Muscle of back (tissue), 13 donors: ENCODE measurements at places on chromosomes 3 and 15.

- DNase-seq: no peak
These were observed 40.3 kb upstream of the ZPLD1 start for GRCh38 chr3:102394517-102394916.

DNA sequence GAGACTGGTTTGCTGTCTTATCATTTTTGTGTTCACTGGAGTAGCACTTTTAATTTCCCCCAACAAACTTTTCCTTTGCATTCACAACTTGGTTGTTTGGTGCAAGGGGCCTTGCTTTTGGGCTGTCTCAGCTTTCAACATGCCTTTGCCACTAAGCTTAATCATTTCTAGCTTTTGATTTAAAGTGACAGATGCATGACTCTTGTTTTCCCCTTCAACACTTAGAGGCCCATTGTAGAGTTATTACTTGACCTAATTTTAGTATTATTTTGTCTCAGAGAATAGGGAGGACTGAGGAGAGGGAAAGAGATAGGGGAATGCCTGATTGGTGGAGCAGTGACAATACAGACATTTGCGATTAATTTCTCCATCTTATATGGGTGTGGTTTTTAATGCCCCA lies 340.1 kb upstream of the MANF start:
- DNase-seq: no peak

DNA sequence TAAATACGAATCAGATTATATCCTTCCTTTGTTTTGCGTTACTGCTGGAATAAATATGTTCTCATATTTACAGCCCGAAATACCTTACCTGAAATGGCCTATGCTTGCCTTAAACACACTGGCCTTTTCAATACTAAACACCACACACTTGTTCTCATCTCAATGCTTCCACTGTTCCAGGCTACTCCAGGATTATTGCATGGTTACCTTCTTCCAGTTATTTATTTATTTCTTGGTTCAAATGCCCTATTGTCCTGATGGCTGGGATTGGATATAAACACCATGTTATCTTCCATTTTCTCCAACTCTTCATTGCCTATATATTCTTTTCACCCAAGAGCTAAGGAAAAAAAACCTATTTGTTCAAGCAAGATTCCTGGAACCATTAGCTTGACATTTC lies 125.3 kb downstream of the SI start:
- no peak for DNase-seq

DNA sequence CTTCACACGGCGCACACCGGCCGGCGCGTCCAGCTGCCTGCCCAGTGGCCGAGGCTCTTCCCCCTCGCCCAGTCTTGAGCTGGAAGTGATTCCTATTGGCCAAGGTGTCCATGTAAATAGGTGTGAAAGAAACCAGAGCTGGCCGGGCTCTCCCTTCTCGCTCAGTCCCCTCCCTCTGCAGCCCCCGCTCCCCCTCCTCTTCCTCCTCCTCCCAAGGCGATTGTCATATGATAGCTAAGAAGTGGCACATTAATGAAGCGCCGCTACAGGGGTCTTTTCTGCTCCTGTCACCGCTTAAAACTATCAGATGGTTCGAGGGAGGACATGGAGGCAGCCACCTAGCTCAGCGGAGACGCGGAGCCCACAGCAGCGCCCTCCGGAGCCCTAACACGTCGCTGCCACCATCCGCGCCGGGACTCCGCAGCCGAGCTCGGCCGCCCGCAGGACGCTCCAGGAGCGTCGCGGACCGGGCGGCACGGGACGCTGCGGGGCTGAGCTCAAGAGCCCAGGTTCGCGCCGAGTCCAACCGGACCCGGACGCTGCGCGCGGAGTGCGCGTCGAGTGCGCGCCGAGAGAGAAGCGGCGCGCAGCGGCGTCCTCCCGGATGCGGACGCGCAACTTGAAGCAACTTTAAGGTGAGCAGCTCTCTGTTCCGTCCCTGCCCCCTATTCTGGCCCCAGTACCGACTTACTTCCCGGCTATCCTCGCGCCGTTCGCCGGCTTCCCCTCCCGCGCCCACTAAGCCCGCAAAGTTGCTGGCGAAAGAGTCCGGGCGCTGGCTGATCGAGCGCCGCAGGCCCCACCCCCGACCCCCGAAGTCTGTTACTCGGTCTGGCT lies at the start of gene FOXB1:
Gene FOXB1, plus strand, starts transcription at position 303 of the 837 bp plus-strand sequence. CDS start 653 bp downstream, outside the sequence.
- peak; percentile 51 for DNase-seq

DNA sequence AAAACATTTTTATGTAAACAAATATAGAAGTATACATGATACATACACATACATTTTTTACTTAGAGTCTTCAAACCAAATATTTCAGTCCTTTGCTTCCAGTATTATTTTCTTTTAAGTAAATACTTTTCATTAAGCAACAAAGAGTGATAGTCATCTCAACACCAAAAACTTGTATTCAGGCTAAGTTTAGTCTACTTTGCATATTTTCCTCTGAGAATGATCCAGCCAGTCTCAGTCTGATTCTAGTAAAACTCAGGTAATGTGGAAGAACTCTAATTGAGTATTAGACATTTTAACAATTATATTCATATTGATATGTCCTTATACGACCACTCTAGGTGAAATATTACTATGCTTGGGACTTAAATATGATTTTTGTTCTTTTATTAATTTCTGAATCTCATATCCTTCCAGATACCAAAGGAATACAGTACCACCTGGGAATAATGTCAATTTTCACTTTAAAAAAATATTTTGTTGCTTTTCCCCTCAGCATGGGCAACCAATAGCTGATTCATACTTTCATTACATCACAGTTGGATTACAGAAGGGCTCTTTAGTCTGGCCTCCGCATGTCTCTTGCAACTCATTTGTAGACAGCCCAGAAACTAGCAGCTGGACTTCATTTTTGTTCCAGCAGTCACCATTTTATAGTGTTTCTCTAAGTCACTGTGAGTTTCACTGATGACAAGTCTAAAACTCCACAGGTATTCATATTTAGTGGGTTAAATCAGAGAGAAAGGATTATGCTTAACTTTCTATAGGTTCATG lies 390.4 kb downstream of the ZBTB20 start:
- peak; percentile 16 for DNase-seq

DNA sequence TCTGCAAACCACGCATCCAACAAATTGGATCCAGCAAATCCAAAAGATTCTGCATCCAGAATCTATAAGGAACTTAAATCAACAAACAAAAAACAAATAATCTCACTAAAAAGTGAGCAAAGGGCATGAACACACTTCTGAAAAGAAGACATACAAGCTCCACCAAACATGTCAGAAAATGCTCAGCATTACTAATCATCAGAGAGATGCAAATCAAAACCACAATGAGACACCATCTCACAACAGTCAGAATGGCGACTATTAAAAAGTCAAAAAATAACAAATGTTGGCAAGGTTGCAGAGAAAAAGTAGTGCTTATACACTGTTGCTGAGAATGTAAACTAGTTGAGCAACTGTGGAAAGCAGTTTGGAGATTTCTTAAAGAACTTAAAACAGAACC lies 21.6 kb upstream of the SLC25A36 start:
- DNase-seq: no peak

- DNase-seq: no peak
These were observed 163.4 kb downstream of the ATG7 start for GRCh38 chr3:11435440-11436165.

DNA sequence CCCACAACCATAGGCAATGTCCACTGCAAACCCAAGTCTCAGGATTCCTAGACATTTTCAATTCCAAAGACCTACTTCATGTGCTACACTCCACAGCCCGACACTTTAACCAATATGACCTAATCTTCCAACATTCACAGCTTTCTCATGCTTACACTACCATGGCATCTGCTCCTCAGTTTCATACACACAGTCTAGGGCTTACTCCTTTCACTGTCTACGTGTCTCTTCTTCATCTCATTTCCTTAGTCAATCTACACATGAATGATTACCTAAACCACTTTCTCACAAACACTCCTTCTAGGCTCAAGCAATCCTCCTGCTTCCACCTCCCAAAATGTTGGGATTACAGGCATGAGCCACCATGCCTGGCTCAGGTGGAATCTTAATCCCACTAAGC lies 106.3 kb downstream of the STAG1 start:
- DNase-seq: no peak

GRCh38 chr3:4047366-4047765 lies 248.1 kb downstream of the LRRN1 start:
- no peak for DNase-seq

GRCh38 chr3:171353423-171353822 lies 106.8 kb downstream of the TNIK start:
- no peak for DNase-seq

DNA sequence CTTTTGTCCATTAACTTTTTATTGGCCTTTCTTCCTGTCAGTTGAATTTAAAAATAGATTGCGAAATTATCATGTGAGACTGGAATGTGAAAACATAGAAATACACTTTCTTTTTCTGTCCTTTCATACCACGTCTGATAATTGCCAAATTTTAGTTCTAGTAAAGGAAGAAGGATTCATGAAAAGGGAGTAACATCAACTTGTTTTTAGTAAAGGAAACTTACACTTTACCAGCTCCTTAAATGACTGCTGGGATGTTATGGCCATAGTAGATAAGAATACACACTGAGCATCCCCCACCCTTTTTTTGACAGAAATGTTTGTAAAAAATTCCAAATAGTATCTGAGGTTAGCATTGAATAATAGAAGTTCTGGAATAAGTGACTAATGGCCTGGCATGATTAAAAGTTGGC lies 137.9 kb downstream of the NEO1 start:
- DNase-seq: no peak

DNA sequence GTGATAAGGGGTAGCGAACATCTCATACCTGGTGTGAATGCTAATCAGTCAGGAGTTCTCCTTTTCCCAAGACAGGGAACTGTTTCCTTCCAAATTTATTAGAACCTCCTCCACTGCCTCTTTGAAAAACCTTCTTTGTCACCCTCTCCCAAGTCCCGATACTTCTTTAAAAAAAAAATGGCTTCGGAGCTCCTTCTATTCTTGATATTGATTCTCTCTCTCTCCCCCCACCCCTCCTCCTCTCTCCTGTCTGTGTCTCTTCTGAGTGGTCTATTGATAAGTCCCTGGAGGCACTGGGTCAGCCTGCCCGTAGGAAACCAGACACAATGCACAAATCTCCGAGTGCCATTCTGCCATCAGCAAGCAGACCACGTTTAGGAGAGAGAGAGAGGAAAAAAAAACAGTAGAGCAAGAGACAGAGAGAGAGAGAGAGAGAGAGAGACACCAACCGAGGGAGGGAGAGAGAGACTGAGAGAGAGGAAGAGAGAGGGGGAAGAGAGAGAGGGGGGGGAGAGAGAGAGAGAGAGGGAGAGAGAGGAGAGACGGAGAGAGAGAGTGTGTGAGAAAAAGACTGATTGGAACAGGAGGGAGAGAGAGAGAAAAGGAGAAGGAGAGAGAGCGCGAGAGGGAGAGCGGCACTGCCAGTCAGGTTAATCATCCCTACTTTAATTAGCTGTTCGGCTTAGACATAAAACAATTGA lies 160.9 kb downstream of the TIGIT start:
- peak; percentile 29 for DNase-seq

DNA sequence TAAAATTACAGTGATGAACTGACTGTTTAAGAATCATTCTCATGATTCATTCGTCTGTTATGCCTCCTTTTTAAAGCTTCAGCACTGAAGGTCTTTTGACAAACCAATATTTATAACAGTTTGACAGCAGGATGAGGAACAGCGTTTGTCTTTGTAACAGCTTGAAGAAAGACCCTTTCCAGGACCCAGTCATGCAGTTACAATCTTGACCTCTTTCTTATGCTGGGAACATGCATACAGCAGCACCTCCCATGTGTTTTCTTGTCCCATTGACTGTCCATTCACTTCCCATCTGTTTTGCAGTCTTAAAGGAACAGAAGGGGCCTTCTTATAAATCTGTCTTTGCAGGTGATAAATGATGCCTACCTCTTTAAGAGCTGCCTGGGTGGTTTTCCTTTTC lies 87.2 kb downstream of the OPA1 start:
- no peak for DNase-seq
